Chondrocyte (in vitro differentiated cells): ENCODE measurements at places on chromosomes 12 and 14. TPM values are rescaled to one million over a fixed set of nuclear protein-coding genes. Genes with fewer than 3 reads are reported as not detected.

DNA sequence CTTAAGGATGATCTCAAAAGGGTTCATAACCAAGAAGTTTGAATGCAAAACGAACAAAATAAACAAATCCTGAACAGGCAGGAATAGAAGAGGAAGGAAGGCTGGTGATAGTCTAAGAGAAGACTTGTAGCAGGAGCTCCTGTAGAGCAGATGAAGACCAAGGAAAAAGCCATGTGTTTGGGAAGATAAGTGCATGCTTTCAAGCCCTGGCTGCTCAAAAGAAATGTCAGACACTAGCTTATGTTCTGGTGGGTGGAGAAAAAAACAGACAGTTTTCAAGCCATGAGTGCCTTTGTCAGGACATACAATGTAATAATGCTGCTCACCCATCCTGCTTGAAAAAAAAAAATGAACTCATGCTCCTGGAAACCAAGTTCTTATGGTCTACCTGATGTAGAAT is 27.4 kb downstream of the TAOK3 start:
- H3K4me3 ChIP-seq = no peak overlapping the region
- no peak for DNase-seq
- H3K36me3 ChIP-seq = no peaks in the 10 kb centered on the region
- no peak overlapping the region for H3K27ac ChIP-seq
- H3K4me1 ChIP-seq = no peaks in the 10 kb centered on the region

Gene SMOC1
- 0.41 to 1.7 TPM (median 1.1 TPM) in 3 replicates for total RNA-seq

DNA sequence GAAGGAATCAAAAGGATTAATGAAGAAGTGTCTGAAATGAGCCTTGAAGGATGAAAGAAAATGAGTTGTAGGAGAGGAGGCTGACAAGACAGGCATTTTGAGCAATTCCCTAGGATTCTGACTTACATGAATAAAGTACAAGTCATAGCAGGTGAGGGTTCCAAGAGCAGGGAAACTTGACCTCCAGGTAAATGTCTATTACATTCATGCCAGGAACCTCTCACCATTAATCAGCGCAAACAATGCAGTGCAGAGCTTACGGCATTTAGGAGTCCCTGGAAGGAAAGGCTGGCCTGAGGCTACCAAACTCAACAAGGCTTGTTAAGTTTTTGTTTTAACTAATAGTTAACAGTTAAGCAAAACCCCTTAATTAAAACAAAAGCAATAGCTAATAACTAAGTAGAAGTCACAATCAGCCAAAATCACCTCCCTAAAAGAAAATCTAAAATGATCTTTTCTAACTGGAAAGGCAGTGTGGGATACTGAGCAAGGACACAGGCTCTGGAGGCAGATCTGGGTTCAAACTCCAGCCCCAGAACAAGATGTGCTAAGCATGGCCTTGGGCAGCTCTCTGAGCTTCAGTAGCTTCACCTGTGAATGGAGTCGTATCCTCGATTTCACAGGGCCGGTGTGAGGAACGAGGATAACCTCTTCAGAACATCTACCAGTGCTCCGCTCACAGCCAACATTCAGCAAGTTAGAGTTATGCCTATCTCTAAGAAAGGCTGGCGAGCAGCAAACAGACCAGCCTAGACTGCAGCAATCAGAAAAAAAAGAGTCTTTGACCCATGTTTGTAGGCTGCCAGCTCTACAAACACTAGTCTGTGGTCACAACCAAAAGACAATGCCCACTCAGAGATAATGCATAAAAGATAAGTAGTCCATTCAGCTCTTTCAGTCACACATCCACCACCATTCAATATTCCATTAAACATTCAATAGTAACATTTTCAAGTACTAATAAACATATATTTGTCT is 16.9 kb downstream of the PPTC7 start:
- peaks cover 5% of the 10 kb centered on the region for H3K36me3 ChIP-seq
- peak overlapping the region; percentile 77 for H3K27ac ChIP-seq
- H3K27me3 ChIP-seq = no peaks in the 10 kb centered on the region

GRCh38 chr14:101761881-101762529 is 496 bp downstream of the PPP2R5C start:
- H3K4me3 ChIP-seq = peak overlapping the region; percentile 82
- H3K36me3 ChIP-seq = peaks cover 6% of the 10 kb centered on the region
- H3K27me3 ChIP-seq = no peaks in the 10 kb centered on the region
- H3K27ac ChIP-seq = peak overlapping the region; percentile 75

- peaks cover 26% of the 10 kb centered on the region for H3K4me1 ChIP-seq
- H3K36me3 ChIP-seq = no peaks in the 10 kb centered on the region
- no peak for DNase-seq
- peaks cover 16% of the 10 kb centered on the region for H3K27me3 ChIP-seq
- no peak overlapping the region for H3K27ac ChIP-seq
Measured at GRCh38 chr12:132601171-132601883, 9.1 kb downstream of the LRCOL1 start.

Gene SMARCC2
- 50.4 to 96.7 TPM (median 57.4 TPM) in 3 replicates for total RNA-seq

Gene DDX54
- 44.2 to 52.7 TPM (median 44.6 TPM) in 3 replicates for total RNA-seq

GRCh38 chr12:27193854-27194544 is 50.1 kb upstream of the STK38L start:
- no peak for DNase-seq
- peaks cover 20% of the 10 kb centered on the region for H3K4me1 ChIP-seq
- H3K27me3 ChIP-seq = no peaks in the 10 kb centered on the region
- H3K27ac ChIP-seq = no peak overlapping the region
- H3K36me3 ChIP-seq = no peaks in the 10 kb centered on the region
- H3K4me3 ChIP-seq = no peak overlapping the region

Gene HDAC7
- 79.1 to 93.2 TPM (median 89.6 TPM) in 3 replicates for total RNA-seq

- H3K36me3 ChIP-seq = no peaks in the 10 kb centered on the region
- no peaks in the 10 kb centered on the region for H3K27me3 ChIP-seq
- H3K4me3 ChIP-seq = no peak overlapping the region
- no peak for DNase-seq
- H3K4me1 ChIP-seq = no peaks in the 10 kb centered on the region
Measured at GRCh38 chr12:57927086-57927485, 14.3 kb upstream of the ATP23 start.

DNA sequence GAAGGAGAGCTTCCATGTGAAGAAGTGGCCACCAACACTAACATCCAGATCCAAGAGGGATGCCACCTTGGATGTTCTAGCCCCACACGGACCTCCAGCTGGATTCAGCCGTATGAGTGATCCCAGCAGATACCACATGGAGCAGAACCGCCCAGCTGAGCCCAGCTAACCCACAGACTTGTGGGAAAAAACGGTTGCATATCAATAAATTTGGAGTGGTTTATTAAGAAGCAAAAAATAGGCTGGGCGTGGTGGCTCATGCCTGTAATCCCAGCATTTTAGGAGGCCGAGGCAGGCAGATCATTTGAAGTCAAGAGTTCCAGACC is 11.9 kb upstream of the IFT81 start:
- no peaks in the 10 kb centered on the region for H3K27me3 ChIP-seq
- H3K4me3 ChIP-seq = no peak overlapping the region
- H3K36me3 ChIP-seq = no peaks in the 10 kb centered on the region
- H3K4me1 ChIP-seq = peaks cover 46% of the 10 kb centered on the region
- no peak overlapping the region for H3K27ac ChIP-seq

DNA sequence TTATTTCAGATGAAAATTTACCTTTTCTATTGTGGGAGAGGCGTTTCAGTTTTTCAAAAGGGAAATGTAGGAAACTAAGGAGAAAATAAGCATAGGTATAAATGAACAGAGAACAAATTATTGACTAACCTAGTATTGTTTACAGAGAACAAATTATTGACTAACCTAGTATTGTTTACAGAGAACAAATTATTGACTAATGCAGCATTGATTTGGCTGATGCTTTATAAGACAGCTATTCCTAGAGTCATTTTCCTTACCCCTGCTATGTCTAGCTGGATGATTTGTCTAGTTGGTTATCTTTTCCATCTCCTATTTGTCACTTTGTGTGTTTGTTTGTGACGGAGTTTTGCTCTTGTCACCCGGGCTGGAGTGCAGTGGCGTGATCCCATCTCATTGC is 22.6 kb downstream of the TMPO start:
- DNase-seq = no peak
- H3K4me1 ChIP-seq = peaks cover 19% of the 10 kb centered on the region
- no peak overlapping the region for H3K27ac ChIP-seq
- H3K4me3 ChIP-seq = no peak overlapping the region
- H3K27me3 ChIP-seq = no peaks in the 10 kb centered on the region

- no peak for DNase-seq
- H3K27ac ChIP-seq = peak overlapping the region; percentile 43
- no peaks in the 10 kb centered on the region for H3K27me3 ChIP-seq
- no peak overlapping the region for H3K4me3 ChIP-seq
- peaks cover 29% of the 10 kb centered on the region for H3K36me3 ChIP-seq
Measured at GRCh38 chr12:109449845-109450532, 27.1 kb downstream of the KCTD10 start.

DNA sequence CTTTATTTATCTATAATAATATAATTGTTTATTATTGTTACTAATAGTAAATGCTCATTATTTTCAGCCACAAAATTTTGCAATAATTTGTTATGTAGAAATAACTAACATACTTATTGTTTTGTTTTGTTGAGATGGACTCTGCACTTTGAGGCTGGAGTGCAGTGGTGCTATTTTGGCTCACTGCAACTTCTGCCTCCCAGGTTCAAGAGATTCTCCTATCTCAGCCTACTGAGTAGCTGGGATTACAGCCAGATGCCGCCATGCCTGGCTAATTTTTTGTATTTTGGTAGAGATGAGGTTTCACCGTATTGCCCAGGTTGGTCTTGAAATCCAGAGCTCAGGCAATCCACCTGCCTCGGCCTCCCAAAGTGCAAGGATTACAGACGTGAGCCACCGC is 76.6 kb upstream of the RAP1B start:
- no peaks in the 10 kb centered on the region for H3K36me3 ChIP-seq
- DNase-seq = no peak
- peaks cover 58% of the 10 kb centered on the region for H3K4me1 ChIP-seq

- no peak overlapping the region for H3K27ac ChIP-seq
- H3K27me3 ChIP-seq = no peaks in the 10 kb centered on the region
- H3K4me3 ChIP-seq = no peak overlapping the region
Measured at GRCh38 chr14:51225751-51226150, 14.3 kb upstream of the TMX1 start.
